ENCODE measurements at places on chromosomes 5 and 9.

DNA sequence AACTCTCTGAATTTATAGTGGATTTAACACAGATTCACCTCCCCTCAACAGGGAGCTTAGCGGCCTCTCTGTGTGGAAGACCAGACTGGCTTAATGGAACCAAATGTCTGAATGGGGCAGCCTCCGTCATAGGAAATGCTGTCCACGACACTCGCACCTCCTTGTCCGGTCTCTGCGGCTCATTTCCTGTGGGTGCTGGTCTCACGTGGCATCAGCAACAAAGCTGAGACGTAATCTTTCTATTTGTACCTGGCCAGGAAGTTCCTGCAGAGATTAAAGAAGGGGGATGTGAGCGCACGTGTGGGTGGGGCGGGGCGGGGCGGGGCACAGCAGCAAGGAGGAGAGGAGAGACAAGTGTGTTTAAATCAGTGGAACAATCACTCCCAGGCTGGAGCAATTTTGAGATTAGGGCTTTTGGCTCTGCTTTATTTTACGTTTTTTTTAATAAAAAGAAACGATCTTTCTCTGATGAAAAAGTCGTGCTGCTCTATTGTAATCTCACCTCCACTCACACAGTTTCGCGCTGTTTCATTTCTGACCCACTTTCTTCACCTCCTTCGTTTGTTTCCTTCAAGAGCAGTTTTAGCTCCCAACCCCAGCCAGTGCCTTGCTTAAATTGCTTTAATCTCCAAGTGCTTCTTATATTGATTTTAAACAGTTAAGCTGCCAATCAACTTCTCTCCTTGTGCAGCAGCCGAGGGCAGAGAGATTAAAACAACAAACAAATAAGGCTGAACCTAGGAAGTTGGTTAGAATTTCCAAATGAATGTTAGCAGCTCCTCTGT, 132.2 kb upstream of the ASTN2 start:
- no peak for DNase-seq

GRCh38 chr5:42720251-42720650, 36.4 kb upstream of the CCDC152 start:
- DNase-seq: no peak

DNA sequence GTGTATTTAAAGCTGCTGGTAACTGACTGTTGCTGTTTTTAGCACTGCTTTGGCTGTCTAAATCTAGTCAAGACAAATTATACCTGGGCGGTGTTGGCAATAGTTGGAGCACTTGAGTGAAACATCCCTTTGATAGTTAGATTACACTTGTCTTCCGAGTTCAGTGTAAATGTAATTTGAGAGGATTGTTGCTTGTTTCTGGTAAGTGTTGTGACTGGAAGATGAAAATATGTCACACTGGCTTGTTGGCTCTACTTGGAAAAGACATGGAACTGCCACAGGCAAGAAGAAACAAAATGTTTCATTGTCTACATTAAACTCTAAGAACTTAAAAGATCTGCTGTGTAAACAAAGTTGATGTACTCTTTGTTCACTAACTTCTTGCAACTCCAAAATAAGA, 49.2 kb upstream of the PTPRD start:
- DNase-seq: no peak

DNA sequence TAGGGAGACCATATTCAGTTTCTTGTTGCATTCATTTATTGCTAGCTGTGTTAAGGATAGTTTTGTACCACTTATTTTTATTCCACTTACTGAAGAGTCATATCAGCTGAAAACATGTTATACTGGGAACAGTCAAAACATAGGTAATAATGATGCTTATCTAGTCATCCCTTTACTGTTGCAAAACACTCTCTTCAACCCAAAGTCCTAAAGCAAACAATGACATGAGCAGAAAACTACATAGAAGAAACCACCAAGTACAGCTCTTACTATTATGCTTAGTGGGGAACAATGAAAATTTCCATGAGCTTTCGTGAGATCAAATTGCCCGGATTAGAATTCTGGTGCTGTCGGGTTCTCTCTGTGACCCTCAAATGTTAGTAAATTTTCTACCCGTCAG, 681.4 kb downstream of the NR2F1-AS1 start:
- DNase-seq: no peak

- no peak for DNase-seq
Measured at GRCh38 chr5:90696153-90696552, 137.6 kb downstream of the ADGRV1 start.

DNA sequence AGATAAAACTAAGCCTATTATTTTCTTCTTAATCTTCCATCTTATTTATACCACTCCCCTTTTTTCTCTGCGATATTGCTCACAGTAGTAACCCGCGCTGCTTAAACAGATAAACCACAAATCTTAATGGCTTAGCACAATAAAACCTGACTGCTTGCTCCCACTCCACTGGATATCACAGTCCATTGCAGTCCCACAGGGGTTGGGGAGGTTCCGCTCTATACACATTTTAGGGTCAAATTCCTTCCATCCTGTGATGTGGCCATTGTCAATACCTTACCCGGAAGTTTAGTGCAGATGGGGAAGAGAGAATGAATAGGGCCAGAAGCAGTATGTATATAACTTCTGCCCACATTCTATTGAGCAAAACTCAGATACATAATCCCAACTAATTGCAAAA, 193.7 kb downstream of the RAB3C start:
- DNase-seq: no peak

DNA sequence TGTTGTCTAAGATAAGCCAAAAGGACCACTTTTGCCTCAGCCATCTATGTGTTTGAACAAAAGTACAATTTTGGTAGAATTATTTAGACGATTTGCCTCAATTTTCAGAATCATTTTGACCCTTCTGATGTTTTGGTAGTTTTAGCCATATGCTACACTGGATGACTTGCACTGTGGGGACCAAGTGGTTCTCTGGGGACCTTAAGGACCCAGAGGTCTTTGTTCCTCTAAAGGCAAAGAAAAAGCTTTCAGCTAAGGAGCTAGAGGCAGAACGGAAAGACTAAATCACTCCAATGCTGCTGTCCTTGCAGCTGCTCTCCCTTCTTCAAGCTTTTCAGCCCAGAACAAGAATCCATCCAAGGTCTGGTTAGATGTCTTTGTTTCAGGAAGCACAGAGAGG, 51.0 kb upstream of the APC start:
- DNase-seq: no peak

DNA sequence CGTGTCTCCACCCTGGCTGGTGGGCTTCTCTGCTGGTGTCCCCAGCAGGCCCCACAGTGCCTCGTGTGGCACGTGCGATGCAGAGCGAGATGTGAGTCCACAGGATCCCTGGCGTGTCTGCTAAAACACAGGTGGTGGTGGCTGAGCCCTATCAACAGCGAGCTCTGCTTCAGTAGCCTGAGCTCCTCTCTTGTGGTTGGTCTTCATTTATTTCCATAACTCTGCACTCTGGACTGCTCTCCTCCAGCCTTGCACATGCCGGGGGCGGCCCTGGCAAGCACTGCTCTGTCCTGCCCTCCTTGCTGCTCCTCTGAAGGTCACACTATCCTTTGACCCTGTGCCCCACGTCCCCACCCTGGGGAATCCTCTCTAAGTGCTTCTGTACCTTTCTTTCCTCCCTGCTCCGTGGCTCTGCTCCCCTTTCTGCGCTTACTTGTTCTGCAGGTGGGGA, 59.2 kb downstream of the NSUN2 start:
- no peak for DNase-seq

DNA sequence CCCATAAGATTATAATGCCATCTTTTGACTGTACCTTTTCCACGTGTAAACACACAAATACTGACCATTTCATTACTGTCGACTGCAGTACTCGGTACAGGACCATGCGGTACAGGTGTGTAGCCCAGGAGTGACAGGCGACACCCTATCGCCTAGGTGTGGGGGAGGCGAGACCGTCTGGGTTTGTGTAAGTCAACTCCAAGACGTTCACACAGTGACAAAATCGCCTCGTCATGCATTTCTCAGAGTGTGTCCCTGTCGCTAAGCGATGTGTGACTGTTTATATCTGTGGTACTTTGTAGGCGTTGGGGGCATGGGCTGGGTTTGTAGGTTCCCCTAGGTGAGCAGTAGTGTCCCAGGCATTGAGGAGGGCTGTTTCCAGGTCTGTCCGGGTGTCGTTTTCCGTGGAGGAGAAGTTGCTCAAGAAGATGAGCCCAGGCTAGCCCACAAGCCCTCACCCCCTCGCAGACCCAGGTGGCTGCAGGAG, 20.3 kb downstream of the NEK6 start:
- no peak for DNase-seq

- DNase-seq: no peak
Measured at GRCh38 chr5:71537687-71538086, 49.5 kb upstream of the MCCC2 start.

- DNase-seq: no peak
Measured at GRCh38 chr5:2696156-2696807, 55.2 kb downstream of the IRX2 start.

All from GM12892 (cell line).